Esophagus mucosa (tissue), 1 donor: ENCODE measurements at places on chromosomes 11 and 22.

GRCh38 chr11:59271811-59272327 lies 59.1 kb upstream of the MPEG1 start:
- ATAC-seq: no peak

DNA sequence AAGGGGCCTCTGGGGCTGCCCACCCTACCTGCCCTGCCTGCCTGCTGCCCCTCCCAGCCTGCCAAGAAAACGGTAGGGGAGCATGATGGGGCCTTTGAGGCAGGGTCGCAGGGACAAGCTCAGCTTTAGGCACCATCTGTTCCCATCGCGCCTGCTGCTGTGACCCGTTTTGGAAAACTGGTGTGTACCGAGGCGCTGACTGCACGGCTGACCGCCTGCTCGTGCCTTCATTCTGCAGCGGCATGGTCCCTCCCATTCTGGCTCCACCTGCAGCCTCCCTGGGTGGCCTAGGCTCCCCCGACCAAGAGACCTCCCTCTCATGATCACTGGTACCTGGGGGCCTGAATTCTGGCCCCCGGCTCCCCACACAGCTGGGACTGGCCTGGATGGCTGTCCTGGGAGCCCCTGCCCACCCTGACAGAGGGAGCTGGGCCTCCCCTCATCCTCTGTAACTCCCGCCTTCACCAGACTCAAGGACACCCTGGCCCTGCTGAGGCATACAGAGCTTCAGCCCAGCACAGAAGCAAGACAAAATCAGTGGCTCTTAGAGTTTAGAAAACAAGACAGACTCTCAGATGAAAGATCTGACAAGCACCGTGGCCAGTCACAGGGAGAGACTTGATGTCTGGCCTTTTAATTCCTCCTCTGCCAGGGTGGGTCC lies 6.5 kb upstream of the MYRF start:
- ATAC-seq: no peak

DNA sequence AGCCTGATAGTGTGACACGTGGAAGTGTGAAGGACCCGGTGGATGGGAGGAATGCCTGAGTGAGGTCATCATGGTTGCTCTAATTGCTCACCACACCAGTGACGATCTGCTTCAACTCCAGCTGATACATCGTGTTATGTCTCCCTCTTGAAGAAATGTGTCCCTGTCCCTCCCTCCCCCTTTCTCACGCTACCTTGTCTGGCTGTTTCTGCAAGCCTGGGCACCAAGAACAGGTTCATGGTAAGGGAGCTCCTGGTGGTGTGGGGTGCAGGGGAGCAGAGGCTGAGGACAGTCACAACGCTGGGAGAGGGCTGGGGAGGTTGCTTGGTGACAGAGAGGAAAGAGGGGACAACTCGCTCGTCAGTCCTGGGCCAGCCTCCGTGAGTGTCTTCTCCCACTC lies 413.4 kb downstream of the SOX6 start:
- no peak for ATAC-seq

DNA sequence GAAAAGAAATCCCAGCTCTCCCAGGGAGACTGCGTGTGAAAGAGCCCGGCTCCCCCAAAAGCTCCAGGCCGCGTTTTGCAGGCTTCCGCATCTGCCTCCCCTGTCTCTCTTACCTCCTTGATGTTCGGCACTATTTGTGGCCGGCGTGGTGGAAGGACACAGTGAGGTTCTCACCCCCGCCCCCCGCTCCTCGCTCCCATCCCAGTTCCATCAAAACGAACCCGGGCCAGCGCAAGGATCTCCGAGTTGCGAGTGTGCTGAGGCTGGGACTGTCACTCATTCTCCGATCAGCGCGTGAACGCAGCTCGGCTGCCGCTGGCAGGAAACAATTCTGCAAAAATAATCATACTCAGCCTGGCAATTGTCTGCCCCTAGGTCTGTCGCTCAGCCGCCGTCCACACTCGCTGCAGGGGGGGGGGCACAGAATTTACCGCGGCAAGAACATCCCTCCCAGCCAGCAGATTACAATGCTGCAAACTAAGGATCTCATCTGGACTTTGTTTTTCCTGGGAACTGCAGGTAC lies at the start of gene NCAM1:
TSS of gene NCAM1 (plus strand) at position 275 of the 523 bp plus-strand sequence.
- no peak for ATAC-seq

GRCh38 chr22:50672041-50672440 lies 582 bp upstream of the SHANK3 start:
- no peak for ATAC-seq

DNA sequence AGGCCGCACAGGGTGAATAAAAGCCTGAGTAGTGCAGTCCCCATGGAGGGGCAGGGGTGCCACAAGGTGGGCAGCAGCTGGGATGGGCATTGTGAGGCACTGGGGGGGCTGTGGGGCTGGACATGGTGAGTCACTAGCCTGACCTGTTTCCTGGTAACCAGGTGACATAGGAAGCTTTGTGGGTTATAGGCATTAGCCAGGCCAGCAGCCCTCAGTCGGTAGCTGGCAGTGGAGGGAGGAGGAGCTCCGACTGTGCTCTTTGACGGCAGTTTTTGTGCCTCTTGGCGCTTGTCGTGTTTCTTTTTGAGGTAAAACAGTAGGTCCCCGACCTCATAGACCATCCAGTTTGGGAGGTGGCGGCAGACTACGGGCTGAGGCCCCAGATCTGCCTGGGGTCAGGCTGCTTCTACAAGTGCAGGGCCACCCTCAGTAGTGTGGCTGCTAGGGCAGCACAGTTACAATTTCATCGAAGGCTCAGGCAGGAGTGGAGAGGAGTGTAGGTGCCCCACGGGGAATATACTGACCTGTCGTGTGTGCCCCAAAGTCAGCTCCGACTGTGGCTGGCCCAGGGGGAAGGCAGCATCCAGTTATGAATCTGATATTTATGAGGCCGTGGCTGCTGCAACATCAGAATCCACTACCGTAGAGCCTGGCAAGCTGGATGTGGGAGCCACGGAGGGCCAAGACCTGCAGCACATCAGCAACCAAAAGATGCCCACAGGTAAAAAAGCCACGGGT lies 107.7 kb downstream of the CRYBB2 start:
- no peak for ATAC-seq

GRCh38 chr22:43975041-43975440 lies 19.8 kb downstream of the SAMM50 start:
- no peak for ATAC-seq

DNA sequence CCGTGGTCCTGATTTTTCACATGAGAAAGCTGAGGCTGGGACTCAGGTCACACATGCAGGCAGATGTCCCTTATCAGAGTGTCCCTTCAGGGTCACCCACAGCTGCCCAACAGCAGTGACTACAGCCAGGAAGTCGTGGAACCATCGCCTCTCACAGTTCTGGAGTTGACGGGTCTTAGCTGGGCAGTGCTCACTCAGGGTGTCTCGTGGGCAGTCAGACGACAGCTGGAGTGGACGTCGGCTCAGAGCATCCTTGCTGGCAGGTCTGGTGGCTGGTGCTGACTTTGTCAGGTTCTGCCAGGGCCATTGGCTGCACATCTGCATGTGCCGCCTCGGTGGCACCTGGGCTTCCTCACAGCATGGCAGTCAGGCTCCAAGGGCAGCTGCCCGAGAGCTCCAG lies 35.6 kb upstream of the TH start:
- no peak for ATAC-seq
